Kidney epithelial cell (primary cell): ENCODE measurements at places on chromosomes 11 and 22.

DNA sequence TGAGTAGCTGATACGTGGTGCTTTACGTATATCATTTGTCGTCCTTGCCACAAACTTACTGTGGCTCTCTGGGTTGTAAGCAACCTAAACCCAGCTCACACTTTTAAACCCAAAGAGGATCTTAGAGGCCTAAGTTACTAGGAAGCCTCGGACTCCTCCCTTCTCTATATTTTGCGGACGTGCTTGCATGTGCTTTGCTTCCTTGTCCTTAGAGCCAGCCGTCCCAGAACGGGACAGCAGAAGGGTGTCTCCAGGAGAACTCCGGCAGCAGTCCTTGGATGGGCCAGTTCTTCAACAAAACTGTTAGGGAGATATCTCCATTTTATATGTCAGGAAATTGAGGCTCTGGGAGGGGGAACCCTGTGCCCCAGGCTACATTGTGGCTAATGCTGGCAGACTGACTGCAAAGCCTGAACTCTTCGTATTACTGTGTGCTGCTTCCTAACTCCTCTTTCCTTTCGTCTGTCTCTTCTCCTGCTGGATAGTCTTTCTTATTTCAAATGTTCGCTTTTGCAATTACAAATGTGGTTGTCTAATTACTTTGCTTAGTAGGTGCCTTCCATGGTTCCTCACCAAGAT lies 33.8 kb downstream of the TNRC6B start:
- no peak for DNase-seq

- no peak for DNase-seq
Observed at GRCh38 chr11:128506999-128507611, 80.3 kb downstream of the ETS1 start.

GRCh38 chr11:48169717-48170116 lies 46.9 kb upstream of the OR4B1 start:
- DNase-seq = no peak

GRCh38 chr11:117960406-117960805 lies 25.8 kb upstream of the IL10RA start:
- DNase-seq = no peak

DNA sequence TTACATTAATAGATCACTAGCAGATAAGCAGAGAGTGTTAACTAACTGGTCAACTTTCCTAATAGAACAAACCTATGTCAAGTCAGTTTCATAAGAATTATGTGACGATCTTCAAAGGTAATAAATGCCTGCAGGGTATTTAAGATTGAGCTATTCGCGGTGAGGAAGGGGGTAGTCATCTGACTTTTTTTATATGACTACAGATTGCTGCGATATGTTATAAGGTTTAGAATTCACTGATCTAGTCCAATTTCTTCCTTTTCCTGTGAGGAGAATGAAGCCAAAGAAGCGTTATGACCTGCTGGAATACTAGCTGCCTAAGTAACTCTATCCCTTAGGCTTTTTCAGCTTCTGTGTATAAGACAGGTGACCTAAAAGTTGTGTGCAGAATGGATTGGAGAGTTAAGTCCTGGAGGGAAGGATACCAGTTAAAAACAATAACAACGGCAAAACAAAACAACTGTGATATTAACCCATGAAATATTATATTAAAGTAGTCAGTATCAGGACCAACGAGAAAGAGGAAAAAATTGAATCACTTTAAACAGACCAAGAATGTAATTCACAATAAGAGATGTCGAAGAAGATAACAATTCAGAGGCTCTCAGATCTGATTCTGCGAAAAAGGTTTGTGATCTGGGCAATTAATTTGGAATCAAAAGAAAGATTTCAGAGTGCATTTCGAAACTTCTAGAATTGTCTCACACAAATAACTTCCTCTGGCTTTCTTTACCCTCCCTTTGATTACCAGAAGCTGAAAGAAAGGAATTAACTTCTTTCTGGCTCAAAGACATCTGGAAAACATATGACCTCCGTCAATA lies 630 bp downstream of the CASP4 start:
- no peak for DNase-seq

- DNase-seq = no peak
Observed at GRCh38 chr22:43260331-43261231, 73.6 kb upstream of the TTLL12 start.

GRCh38 chr22:36439481-36440271 lies 41.8 kb downstream of the TXN2 start:
- DNase-seq = peak; percentile 82

DNA sequence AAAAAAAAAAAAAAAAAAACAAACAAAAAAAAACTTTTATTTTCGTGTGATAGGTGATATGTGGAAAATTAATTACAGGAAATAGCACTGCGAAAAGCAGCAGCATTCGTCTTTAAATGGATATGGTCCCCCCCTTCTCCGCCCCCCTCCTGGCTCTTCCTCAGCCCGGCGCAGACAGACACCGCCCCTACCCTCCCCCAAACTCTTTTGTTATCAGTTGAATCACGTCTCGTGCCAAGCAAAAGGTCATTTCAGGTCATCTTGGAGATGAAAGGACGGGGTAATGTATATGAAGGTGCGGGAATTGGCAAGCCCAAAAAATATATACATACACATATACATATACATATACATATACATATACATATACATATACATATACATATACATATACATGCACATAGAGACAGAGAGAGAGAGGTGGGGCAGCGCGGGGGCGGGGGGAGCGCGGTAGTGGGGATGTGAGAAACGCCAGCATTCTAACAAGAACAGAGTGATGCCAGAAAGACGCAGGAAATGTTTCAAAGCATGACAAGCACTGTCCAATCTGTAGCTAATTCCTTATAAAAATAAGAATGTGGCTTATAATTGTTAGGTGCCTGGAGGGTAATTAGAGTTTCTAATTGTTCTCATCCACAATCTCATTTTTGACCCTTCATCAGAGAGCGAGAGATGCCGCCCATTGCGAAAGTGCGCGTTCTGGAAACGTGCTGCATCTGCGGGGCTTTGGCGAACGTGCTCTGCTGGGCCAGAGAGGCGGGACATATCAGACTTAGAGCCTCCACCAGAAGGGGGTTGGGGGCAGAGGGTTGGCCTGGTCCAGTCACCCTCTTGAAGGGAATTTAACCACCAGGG lies 214.5 kb upstream of the UBASH3B start:
- DNase-seq = no peak

- no peak for DNase-seq
Observed at GRCh38 chr11:31940371-31941037, 129.4 kb upstream of the PAX6 start.

- no peak for DNase-seq
Observed at GRCh38 chr11:61782841-61783240, 9.6 kb downstream of the TMEM258 start.

DNA sequence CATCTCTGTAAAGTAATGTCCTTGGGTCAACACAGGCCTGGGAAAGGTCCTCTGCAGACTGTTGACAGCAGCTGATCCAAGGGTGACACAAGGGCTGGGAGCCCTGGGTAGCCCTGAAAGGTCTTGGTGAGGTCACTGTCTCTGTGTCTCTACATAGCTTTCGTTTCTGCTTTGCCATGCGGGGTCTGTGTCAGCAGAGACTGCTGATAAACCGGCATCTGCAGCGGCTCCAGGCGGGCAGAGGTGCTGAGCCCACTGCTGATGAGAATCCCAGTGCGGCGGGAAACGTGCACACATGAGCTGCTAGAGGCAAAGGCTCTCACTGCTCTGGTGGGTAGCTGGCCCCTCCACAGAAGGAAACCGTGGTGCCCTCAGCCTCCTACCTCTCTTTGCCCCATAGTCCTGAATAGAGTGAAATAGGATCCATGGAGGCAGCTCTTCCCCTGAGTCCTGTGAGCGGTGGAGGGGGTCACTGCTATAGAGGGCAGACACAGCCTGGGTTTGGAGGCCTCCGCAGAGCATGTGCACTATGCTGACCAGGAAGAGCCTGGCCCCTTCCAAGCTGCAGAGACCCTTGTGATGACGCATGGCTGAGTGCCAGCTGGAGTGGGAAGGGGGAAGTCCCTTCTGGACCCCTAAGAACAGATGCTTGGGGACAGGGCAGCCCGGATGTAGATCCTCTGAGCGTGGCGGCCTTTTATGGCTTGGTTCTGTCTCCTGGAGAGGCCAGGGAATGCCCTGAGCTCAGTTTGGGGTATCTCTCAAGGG lies 17.8 kb upstream of the ST3GAL4 start:
- no peak for DNase-seq
